Activated CD4-positive, alpha-beta T cell treated with anti-CD3 and anti-CD28 coated beads, Interleukin-2, amount 50 U/mL, for 4 hours (primary cell): ENCODE measurements at places on chromosomes 1 and 21.

DNA sequence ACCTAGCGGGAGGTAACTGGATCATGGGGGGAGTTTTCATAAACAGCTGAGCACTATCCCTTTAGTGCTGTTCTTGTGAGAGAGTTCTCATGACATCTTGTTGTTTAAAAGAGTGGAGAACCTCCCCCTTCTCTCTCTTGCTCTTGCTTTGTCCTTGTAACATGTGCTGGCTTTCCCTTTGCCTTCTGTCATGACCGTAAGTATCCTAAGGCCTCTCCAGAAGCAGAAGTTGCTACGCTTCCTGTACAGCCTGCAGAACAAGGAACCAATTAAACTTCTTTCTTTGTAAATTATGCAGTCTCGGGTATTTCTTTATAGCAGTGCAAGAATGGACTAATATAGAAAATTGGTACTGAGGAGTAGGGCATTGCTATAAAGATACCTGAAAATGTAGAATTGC, 515.6 kb downstream of the NEGR1 start:
- no peak for DNase-seq

- no peak for DNase-seq
These were observed 113.1 kb upstream of the GUCA2B start for GRCh38 chr1:42040159-42040558.

DNA sequence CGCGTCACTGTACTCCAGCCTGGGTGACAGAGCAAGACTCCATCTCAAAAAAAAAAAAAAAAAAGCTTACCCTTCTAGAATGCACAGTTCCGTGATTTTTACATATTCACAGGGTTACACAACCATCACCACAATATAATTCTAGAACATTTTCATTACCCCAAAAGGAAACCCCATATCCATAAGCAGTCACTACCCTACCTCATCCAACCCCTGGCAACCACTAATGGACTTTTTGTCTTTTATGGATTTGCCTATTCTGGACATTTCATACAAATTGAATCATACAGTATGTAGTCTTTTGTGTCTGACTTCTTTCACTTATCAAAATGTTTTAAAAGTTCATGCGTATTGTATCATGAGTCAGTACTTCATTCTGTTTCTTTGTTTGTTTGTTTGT, 22.8 kb downstream of the SYF2 start:
- no peak for DNase-seq

GRCh38 chr1:195516036-195516435, 1092.2 kb downstream of the KCNT2 start:
- no peak for DNase-seq

GRCh38 chr1:223720971-223721591, 8.7 kb downstream of the CAPN2 start:
- no peak for DNase-seq

DNA sequence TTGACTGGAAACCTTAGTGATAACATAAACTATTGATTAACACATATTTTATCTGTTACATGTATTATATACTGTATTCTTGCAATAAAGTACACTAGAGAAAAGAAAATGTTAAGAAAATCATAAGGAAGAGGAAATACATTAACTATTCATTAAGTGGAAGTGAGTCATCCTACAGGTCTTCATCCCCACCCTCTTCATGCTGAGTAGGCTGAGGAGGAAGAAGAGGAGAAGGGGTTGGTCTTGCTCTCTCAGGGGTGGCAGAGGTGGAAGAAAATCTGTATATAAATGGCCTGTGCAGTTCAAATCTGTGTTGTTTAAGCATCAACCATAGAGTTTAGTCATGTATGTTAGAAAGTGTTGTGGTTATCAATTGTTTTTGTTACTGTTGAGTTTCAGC, 66.1 kb upstream of the CHODL start:
- no peak for DNase-seq

- no peak for DNase-seq
These were observed 1.4 kb upstream of the S100A8 start for GRCh38 chr1:153392258-153392657.

GRCh38 chr1:245148861-245149260, 5.9 kb upstream of the KIF26B start:
- no peak for DNase-seq

GRCh38 chr1:62435231-62436038, 1.4 kb upstream of the USP1 start:
- DNase-seq, result no peak

- no peak for DNase-seq
These were observed 36.9 kb upstream of the TARBP1 start for GRCh38 chr1:234515821-234516241.

DNA sequence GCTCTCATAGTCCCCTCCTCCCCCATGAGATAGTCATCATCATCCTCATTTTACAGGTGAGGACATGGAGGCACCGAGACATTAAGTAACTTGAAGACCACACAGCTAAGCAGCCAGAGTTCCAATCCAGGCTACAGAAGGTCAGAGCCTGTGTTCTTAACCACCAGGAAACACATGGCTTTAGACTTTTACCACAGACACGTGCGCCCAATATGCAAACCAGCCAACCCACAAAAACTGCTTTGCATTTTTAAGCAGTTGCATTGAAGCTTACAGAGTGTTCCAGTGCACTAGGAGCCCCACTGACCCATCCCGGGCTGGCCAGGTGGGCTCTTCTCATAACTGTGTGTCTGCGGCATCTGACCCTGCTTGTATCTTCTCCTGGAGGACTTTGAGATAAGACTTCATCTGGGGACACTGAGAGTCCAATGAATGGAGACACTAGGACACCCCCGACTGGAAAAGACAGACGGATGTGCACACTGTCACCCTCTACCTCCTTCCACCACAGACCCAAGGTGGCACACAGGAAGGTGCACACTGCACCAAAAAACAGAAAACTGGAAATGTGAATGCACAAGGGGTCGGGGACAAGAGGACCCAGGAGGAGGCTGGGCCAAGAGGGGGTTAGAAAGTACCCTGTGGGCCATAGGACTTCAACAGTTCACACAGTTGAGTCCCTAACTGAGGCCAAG, 56.4 kb downstream of the ETS2 start:
- no peak for DNase-seq

DNA sequence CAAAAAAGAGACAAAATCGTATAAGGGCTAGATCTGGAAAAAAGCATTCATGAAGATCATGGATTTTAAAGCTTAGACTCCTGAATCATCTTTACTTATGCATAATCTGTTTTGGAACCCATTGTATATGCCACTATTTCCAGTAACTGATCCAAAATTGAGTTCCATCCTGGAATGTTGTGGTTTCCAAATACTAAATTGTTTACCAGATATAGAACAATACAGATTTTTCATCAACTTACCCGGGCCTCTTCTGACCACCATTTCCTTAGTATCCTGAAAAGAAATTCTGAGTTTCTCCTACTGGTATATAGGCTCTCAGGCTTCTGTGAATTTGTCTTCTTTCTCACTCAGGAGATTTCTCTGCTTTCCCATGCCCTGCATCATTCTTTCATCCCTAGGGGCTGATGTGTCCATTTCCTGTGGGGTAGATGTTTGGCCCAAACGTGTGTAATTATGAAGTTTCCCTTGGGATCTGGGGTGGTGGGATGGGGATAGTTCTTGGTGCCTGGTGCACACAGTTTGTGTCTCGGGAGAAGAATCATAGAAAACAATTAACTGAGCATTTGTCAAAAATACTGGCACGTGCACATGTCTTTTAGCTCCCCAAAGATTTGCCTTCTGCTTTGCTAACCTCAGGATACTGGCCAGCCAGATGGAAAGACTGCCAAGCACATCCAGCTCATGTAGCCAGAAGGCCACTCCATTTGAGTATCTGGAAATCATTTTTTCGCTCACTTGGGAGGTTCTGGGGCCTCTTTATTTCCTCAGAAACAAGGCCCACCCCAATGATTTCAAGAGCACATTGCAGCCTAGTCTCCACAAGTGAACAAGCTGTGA, 127.8 kb downstream of the NTMT2 start:
- no peak for DNase-seq

DNA sequence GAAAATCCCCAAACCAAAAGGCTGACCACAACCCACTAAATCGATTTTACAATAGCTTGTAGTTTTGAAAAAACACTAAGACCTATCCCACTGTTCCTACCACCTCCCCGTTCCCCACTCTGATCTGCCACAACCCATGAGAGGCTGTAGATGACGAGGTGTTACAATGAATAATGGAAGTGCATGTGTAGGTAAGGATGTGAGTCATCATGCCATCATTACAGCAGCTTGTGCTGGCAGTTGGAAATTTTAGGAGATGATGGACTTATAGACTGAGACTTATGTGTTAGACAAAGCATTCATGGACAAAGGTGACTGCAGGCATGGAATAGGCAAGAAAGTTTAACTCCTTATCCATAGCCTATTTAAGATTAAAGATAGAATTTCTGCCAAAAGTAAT, 184.7 kb upstream of the CACYBP start:
- no peak for DNase-seq

DNA sequence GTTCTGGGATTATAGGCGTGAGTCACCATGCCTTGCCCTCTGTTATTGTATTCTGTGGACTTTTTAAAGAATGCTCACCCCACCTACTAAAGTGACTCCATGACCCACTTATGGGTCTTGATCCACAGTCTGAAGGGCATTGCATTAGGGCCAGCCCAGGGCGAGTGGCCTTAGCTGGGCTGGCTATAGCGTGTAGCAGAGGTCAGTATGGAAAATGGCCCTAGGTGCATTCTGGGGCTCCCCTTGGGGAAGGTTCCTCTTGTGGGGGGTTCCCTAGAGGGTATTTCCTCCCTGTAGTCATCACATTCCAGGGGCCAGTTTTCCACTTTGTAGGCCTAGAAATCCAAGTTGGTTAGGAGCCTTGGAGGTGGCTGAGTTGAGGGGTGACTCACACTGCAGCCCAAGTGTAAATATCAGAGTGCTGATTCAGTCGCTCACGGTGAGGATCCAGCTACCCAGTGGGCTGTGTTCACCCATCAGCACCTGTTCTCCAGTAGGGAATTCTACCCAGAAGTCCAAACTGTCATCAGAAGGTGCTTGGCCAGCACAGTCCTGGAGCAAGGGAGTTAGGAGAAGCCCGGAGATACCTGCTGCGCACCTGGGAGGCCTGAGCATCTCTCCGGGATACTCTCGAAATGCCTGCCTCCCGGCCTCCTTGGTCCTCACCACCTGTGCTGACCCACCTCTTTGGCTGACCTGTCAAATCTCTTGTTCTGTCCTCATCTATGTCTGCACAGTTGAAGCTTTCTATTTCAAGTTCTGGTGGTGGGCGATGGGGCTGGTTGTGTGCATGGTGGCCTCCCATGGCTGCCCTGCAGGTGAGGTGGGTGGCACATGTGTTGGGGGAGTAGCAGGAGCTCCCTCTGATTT, 52.2 kb downstream of the NENF start:
- DNase-seq, result no peak
